Stimulated activated CD4-positive, alpha-beta T cell treated with anti-CD3 and anti-CD28 coated beads, Interleukin-15, amount 100 ng/mL, for 48 hours (primary cell): ENCODE measurements at places on chromosomes 7 and 10.

DNA sequence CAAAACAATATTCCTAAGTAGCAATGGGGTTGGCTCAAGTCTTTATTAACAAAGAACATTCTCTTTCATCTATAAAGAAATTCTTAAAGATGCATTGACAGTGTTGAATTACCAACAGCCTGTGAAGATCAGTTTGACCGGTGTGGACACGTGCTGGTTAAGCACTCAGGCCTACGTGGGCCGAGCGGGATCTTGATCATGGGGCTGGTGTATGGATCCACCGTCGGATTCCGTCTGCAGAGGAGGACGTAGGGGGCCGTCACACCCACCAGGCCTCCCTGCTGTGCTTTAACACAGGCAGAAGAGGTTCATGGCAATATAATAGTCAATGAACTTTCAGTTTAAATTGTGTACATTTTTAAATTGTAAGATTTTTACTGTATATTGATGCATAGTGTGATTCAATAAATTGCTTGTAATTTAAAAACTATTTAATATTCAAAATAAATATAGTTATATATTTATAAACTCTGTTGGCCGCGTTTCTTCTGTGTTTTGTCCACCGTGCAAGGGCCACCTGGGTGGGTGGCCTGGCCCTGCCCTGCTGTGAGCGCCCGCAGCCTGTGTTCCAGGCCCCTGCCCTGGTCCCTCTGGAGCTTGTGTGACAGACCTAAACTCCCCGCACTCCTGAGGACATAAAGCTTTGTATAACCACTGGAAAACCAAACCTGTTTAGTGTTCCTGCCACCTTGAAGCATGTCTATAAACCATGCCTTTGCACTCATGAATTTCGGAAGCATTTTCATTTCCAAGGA is 1.9 kb upstream of the BHLHA15 start:
- no peak for DNase-seq

DNA sequence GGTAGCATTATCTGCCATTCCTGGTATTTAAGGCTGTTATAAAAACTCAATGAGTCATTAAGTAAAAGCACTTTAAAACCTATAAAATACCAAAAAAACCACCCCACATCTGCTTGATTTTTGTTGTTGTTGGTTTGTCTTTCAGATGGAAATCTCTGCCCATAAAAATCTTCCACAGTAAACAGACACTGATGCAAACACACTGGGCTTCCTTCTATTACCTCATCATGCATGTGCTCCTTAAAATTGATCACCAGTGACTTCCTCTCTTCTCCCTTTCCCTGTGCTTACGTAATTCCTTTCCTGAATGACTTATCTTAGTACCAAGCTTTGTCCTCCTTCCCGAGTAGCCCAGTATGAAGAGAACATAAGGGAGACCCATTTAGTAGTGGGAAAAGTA is 167.2 kb downstream of the EVX1 start:
- DNase-seq = no peak

GRCh38 chr10:119281581-119282071 is 74.3 kb downstream of the GRK5 start:
- no peak for DNase-seq

DNA sequence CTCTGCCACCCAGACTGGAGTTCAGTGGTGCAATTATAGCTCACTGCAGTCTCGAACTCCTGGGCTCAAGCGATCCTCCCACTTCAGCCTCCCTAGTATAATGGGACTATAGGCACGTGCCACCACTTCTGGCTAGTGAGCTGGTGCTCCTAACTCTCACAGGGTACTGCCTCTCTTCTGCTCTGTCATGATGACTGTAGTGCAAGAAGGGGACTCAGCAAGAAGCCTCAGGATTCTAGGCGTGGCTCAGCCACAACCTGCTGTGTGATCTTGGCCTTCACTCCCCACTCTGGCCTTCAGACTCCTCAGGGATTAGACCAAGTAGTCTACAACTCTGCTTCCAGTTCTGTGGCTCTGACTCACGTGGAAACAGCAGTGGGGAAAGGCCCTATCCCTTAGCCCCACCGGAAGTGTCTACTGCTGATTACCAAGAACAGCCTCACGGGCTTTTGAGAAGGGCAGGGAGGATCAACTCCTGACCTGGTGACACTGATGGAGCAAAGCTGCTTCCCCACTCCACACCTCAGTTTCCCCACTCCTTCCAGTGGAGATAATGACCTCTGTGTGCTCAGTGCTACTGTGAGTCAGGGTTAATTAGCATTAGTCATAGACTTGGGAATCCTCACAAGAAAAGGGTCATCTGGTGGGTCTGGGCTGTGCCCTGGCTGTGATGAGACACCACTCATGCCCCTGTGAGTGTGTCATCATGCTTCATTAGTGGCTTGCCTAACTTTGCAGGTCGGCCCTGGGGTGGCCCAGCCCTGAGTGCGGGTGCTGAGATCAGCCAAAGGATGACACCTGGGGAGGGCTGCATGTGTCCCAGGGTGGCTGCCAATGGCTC is 41.1 kb downstream of the ZC3HC1 start:
- DNase-seq = no peak

- no peak for DNase-seq
These were observed 35.1 kb downstream of the UMAD1 start for GRCh38 chr7:7675686-7676085.

DNA sequence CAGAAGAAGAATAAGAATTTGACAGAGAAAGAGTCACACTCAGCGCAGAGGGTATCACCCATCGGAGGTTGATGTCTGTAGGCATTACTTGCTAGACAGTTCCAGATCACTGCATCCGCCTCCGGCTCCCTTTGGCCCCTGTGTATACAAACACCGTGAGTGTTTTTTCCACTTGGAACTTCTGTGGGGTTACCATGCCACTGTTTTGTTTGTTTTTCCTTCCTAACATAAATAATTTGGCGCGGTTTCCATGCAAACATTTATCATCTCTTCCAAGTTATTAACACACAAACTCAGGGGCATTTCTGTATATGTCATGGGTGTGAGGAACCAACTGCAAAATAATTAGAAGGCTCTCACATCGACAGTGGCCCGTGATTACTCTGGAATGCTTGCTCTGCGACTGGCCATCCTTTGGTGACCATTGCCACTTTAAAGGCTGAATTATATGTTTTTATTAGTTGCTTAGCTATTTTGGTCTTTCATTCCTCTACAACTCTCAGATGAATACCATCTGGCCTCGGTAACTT is 612.2 kb upstream of the MKI67 start:
- no peak for DNase-seq

DNA sequence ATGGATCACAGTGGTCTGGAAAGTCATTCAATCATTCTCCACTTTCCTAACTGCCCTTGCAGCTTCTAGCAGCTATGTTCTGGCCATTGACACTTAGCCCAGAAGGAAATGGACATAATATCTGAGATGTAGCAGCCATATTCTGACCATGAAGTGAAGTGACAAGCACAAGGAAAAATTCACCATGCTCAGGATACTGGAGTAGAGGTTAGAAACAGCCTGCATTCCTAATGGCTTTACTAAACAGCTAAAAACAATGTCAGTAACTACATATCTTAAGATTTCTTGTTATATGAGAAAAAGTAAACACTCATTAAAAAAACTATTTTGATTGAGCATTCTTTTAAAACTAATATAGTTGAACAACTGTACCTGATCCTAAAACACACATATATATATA is 443.8 kb downstream of the MAGI2 start:
- no peak for DNase-seq

DNA sequence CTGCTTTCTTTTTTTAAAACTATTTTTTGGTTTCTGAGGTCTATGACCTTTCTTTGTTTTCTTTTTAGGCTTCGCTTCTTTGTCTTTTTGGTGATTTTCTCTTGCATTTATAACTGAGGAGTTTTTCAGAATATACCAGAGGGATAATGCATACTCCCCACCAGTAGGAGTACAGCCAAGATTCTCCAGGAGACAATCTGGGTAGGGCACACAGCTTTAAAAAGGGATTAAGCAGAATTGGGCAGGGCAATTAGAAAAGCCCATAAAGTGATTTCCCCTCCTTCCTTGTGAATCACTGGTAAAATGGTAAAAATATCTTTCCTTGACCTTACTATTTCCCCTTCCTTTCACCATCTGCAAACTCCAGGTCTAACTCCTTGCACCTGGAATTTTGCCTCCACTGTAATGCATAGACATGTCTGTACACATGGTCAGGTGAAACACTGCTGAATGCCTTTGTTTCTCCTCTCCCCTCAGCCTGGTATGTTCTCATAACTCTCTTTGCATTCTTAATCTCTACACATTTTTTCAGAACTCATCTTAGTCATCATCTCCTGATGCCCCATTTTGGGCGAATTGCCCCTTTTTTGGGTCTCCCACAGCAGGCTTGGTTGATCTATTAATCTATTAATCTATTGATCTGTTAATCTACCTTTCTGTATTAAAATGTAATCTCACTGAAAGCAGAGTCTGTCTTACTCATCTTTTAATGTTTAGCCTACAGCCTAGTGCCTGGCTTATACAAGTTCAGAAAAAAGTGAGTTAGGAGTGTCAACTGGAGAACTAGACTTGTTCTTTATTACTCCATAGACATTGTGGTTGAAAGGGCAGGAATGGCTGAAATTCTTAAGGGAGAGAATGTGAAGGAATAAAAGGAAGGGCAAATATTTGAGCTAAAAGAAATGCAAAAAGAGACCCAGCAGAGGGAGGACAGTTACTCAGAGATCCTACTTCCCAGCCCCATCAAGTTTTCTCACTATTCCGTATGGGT is 64.6 kb downstream of the MDFIC start:
- DNase-seq = no peak
